ENCODE measurements at places on chromosomes 1 and 21.

DNA sequence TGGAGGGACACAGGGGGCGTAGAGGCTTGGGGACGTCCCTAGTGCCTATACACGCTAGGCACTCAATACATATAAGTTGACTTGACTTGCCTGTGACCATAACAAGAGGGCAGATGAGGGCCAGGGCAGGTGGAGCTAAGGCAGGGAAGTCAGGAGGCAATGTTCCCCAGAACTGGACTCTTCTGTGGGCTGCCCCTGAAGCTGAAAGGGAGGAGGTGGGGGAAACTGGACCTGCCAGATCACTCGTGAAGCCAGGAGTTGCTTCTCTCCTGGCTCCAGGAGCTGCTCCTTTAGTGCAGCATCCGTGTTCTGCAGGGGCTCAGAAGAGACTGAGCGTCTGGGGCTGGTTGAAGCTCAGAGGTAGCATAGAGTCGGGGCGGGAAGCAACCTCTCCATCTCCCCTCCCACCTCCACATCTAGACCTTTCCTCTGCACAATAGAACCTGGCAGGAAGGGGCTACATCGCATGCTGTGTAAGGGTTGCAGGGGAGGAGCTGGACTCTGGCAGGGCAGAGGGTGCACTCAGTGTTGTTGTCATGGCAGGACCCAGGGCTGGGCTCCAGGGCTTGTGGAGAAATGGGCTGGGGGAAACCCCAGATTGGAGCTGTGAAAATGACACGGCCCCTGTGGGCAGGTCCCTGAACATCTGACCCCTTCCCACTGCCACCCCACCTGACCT is 2.9 kb upstream of the SEMA4A start:
- no peak for DNase-seq

DNA sequence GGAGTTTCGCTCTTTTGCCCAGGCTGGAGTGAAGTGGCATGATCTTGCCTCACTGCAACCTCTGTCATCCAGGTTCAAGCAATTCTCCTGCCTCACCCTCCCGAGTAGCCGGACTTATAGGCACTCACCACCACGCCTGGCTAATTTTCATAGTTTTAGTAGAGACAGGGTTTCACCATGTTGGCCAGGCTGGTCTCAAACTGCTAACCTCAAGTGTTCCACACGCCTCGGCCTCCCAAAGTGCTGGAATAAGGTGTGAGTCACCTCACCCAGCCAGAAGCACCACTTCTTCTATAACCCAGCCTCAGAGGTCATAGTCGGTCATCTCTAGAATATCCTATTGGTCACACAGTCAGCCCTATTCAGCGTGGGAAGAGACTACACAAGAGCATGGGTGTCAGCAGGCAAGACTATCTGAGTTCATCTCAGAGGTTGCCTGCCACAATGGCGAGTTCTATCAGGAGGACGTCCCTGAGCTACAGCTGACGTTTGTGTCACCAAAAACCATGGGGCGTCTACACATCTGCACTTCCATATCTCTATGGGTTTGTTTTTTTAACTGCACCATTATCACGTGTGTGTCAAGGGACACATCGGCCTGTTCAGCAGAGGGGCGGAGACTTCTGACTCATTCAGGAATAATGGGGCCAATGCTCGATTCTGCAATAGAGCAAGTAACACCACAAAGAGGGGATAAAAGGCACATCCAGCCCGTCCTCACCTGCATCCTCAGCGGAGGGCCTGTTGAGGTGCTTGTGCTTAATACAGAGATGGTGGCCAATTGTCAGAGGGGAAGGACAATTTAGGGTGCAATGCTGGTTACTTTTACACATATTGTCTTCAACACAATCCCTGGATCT is 256.3 kb upstream of the IRF2BP2 start:
- DNase-seq = no peak

DNA sequence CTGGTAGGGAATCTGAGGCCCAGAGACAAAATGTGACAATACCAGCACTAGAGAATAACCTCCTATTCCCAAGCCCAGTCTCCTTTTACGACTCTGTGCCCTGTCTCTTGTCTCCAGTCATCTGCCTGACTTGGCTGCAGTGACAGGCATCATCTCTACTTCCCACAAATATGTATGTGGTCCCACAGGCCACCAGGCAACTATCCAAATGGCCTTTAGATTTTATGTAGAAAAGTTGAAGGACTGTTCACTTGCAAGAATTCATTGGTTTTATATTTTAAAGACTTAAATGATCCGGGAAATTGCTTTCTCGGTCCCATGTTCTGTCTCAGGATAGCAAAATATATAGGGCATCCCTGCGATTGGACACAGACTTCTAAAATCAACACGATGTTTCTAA is 11.6 kb downstream of the KRTAP24-1 start:
- DNase-seq = no peak

DNA sequence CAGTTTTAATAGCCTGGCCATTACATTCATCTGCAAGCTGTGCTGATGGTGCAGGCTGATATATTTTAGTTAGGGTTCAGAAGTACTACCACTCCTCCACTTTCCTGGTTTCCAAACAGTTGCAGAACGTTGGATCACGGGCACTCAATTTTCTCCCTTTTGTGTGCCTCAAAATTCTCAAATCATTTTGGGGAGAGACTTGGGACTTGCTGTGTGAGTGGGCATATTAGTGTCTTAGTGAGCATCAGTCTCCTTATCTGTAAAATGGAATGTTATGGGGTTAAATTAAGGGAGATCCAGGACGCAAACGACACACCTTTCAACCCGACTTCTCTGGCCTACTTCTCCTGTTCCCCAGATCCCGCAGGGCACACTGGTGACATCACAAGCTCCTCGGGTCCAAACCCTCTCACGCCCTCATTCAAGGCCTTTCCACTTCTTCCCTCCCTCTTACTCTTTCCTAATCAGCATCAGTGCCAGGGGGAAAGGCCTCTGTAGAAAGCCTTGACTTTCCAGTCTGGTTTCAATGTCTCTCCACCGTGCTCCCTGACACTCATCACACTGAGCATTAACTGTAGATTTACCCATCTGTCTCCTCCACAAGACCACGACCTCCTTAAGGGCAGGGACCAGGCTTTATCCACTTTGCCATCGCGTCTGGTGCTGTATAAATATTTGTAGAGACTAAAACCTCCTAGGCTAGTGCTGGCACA is 1.2 kb downstream of the PIGP start:
- DNase-seq = peak; percentile 34

DNA sequence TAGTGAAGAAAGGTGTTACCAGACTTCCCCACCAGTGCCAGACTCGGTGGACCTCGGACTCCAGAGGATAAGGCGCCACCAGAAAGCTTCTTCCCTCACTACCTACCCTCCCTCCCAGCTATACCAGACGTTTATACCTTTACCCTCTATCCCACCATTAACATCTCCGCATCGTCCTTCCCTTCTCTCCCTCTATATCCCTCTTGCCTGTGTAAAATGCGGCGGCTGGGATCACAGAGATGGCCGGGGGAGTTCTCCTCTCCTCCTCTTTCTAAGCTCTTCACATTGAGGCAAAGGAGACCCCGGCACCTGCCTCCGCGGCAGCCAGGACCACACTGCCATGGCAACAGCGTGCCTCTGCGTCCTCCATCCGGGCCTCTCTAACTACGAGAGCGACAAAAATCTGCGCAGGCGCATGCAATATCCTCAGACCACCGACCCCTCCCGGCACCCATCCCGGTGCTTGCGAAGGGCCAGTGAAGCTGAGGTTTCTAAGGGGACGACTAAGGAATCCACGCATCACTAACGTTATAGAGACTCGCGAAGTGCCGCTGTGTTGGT is at the start of gene CCDC181:
CCDC181 (minus strand) TSS at position 394 of the 561 bp plus-strand sequence. CDS start 2,547 bp downstream, outside the sequence.
- peak; percentile 81 for DNase-seq

DNA sequence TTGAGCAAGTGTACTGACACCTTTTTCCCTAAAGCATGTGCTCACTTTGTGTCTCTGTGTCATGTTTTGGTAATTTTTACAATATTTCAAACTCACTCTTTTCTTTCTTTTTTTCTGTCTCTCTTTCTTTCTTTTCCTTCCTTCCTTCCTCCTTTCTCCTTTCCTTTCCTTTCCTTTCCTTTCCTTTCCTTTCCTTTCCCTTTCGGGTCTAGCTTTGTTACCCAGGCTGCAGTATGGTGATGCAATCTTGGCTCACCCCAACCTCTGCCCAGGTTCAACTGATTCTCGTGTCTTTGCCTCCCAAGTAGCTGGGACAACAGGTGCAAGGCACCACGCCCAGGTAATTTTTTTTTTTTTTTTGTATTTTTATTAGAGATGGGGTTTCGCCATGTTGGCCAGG is 60.4 kb upstream of the TINAGL1 start:
- DNase-seq = no peak

DNA sequence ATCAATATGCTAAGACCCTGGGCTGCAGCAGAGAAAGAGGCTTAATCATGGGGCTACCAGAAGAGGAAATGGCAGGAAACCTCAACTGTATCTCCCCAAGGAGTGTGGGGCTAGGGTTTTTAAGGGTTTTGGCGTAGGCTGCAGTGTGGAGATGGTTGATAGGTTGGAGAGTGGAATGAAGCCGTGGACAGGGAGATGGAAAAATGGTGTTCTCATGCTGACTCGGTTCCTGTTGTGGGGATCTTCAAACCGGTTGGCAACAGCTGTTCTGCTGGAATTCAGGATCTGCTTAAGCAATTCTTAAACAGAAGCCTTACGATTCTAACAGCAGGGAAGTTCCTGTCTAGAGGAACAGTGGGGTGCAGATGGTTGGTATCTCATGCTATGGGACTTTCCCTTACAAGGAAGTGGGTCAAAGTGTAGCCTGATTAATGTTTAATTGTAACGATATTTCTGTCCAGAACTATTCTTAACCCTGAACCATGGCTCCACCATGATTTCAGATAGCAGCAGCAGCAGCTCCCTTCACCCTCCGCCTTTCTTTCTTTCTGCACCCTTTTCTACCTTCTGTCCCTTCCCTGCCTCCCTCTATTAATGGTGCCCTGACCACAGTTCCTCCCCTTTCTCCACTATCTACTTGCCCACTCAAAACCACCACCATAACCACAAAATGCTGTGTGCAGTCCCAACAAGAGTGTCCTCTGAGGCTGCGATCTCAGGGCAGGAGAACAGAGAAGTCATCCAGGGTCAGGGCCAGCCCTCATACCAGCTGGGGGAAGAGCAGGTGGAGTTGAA is 30.8 kb downstream of the RSPH1 start:
- DNase-seq = no peak

DNA sequence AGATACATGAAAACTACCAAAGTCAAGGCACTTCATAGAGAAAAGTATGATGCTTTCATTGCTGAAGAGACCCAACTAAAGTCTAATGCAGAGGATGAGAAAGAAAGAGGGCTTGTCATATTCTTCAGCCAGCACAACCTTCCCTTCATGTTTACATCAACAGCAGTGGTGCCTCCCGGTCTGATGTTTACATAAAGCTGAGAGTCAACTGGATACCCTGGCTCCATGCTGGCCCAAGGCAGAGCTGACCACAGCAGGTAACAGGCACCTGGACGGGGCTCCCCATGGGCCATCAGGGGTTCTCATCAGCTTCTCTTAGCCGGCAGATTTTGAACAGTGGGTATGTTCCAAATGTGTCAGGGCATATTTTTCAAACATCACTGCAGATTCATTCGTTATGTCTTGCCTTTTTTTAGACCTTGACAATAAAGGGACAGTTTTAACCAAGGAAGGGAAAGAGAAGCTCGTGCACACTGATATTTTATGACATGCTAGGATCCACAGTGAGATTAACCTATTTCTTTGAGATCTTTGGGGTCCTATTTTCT is 117.1 kb downstream of the NRIP1 start:
- no peak for DNase-seq

Measured in kidney glomerular epithelial cell (primary cell).